ENCODE measurements at places on chromosomes 16 and 17.

GRCh38 chr17:7217113-7217987 is 2.3 kb downstream of the DLG4 start:
- DNase-seq: no peak

DNA sequence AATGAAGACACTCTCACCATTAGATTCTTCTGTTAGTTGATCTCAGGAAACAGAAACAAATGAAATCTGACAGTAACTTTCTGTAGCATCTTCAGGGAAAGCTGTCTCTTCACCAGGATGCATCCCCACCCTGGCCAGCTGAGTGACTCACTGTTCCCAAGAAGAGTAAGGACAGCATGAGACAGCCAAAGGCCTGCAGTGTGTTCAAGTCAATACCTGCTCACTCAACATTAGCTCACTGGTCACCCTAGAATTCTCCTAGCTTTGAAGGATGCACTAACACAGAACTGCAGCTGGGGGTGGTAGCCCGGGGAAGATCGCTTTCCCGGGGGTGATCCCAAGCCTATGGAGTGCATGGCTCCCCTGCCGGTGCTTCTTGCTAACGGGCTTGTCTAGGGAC is 28.2 kb upstream of the CLEC18B start:
- no peak for DNase-seq

GRCh38 chr17:30454635-30455034 is 22.6 kb upstream of the GOSR1 start:
- DNase-seq: no peak

DNA sequence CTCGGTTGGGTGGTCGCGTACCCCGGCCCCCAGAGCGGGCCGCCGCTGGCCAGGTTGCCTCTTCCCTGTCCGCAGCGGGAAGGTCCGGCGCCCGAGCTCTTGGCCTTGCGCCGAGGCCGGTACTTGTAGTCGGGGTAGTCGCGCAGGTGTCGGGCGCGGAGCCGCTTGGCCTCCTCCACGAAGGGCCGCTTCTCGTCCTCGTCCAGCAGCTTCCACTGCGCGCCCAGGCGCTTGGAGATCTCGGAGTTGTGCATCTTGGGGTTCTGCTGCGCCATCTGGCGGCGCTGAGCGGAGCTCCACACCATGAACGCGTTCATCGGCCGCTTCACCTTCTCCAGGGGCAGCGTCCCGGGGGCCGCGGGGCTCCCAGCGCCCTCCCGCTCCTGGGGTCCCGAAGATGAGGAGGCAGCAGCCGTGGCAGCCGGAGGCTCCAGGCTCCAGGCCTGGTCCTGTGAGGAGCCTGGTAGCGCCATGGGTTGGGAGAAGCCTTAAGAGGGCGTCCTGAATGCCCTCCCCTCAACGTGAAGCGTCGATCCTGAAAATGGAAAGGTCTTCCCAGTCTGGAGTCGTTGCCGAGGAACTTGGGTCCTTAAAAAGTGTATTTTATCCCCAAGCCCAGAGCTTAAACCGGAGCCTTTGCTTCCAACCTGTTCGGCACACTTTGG is 558 bp downstream of the SOX15 start:
- peak; percentile 38 for DNase-seq

DNA sequence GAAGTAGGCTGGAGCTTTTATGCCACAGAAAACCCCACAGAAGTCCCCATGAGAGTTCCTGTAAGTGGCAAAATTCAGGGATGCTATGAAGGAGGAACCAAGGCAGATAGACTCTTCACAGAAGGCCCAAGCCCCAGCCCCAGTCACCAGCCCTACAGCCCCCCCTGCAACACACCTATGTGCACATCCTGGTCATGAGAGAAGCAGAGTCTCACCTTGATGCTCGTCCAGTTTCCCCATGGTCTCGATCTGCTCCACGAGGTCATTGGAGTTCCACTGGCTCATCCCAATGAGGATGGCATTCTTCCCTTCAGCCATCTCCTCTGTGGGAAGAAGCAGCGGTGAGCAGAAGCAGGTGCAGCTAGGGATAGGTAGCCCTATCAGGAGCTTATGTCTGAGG is 31.2 kb downstream of the PITPNM3 start:
- DNase-seq: no peak

- no peak for DNase-seq
Observed at GRCh38 chr17:68584581-68585303, 16.4 kb downstream of the FAM20A start.

- no peak for DNase-seq
Observed at GRCh38 chr16:49585143-49585832, 211.7 kb downstream of the C16orf78 start.

DNA sequence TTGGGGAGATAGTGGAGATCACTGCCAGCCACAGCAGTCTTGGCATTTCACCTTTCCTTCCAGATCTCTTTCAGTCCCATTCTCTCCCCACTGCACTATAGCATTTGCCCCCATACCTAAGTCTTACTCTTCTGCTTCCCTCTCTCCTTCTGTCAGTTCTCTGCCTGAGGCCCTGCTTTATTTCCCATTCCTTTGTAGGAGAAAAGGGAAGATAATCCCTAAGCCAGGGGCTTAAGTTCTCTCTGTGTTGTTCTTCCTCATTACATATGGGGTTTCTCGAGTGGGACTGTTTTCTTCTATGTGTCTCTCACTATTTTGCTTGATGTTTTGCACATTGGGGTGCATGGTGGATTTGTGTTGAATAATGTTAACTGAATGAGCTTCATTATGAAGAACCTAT is 6.4 kb downstream of the KDM6B start:
- DNase-seq: no peak

- no peak for DNase-seq
Observed at GRCh38 chr16:85491798-85492294, 121.3 kb upstream of the GSE1 start.

GRCh38 chr17:18965530-18966236 is 13.7 kb downstream of the SLC5A10 start:
- DNase-seq: no peak

- DNase-seq: no peak
Observed at GRCh38 chr17:27603421-27603770, 27.6 kb upstream of the LGALS9 start.
